ENCODE measurements at places on chromosomes 4 and X.

- DNase-seq = no peak
Observed at GRCh38 chr4:139866276-139866962, 200.8 kb downstream of the MGST2 start.

GRCh38 chr4:8370106-8370787 lies 70.3 kb downstream of the ACOX3 start:
- DNase-seq = no peak

DNA sequence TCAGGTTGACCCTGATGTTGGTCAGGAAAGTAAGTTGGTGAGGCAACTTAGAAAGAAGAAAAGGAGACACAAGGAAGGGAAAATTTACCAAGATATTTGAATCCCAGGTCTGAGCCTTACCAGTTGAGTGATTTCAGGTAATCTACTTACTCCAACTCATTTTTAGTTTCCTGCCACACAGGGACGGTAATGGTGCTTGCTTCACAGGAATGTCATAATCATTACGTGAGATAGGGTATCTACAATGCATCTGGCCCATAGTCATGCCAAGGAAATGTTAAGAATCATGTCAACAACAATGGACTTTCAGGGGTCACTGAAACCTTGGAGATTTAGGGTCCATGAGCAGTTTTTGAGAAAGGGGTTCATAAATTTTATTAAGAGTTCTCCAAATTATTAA lies 195.4 kb upstream of the HHIP start:
- DNase-seq = no peak

DNA sequence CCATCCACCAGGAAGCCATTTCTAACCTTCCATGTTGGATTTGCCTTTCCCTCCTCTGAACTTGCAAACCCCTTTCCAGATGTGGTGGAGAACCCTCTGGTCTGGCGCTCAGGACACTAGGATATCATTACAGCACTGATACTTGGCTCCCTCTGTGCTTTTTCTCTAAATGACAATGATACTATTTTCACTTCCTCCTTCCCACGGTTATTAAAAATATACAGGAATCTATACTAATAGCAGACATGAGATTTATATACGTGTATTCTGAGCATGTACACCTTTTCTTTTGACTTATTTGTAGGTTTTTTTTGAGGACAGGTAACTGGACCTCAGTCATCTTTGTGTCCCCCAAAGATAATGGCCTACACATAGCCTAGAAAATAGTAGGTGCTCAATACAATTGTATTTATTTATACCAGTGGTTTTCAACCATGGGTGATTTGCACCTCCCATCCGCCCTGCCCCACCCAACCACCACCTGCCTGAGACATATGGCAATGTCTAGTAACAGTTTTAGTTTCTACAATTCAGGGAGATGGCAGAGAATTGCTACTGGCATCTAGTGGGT lies 60.4 kb upstream of the PLAC8 start:
- DNase-seq = no peak

DNA sequence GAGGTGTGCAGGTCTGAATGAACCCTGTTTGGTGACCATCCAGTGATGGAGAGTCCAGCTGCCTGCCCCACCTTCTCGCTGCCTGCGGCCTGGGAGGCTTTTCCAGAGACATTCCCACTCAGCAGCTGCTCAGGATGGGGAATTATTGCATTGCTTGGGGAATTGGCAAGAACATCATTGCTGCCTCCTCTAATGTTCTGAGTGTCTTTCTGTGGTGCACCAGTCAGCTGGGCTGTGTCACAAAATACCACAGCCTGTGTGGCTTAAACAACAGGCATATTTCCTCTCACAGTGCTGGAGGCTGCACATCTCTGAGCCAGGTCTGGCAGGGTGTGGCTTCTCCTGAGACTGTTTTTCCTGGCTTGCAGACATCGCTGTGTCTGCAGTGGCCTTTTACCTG lies 86.8 kb upstream of the AFAP1 start:
- DNase-seq = no peak

GRCh38 chr4:14726877-14727361 lies 275.4 kb upstream of the CPEB2 start:
- no peak for DNase-seq

DNA sequence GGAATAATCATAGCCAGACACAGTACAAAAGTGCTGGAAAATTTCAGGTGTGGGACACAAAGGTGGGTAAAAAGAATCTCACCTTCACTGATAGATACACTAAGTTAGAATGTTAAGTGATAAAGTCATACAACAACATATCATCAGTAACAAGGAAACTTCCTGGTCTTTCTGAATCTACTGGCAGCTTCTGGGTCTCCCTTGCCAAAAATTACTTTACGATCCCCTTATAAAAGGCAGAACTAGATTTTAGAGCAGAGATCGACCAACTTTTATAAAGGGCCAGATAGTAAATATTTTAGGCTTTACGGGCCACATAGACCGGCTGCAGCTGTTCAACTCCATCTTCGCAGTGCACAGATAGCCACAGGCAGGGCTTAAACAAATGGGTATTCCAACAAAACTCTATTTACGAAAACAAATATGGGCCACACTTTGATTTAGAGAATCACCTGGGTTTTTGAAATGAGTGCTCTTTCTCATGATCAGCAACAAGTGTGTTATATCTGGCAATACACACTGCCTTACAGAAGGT lies 159.9 kb downstream of the AASDH start:
- DNase-seq = no peak

GRCh38 chr4:76697129-76697803 lies 200.7 kb downstream of the SOWAHB start:
- DNase-seq = no peak

DNA sequence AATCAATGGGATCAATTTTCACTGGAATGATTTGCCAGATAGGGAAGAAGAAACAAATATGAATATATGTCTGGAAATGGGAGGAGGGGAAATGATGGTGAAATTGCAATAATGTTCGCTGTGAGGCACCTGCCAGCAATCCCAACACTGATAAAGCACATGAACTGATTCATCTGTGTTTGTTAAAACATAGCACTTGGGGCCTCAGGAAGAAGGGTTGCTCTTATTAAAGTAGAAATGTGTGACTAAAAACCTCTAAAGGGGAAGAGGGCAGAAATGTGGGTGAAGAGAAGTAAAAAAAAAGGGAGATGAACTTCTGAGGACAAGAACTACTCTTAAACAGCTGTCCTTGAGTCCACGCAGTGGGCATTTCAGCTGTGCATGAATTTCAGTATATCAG lies 101.4 kb downstream of the C4orf51 start:
- no peak for DNase-seq

GRCh38 chr4:152161676-152162330 lies 374.1 kb downstream of the FBXW7 start:
- DNase-seq = no peak

DNA sequence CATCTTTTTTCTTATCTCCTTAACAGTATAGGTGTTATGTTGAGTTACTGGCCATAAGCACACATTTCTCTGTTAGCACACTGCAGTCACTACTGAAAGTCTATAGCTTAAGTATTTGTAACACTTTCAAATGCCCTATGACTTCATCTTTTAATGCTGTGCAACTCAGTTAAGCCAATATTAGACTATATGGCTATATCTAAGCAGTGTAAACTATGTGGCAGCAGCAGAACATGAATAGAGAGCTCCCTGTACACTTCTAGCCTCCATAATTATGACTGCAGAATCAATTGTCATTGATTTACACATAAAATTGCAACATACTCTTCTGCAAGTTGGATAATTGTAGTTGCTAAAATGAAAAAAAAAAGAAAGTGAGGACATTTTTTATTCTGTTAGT lies 250.3 kb downstream of the EPHA5 start:
- DNase-seq = no peak

DNA sequence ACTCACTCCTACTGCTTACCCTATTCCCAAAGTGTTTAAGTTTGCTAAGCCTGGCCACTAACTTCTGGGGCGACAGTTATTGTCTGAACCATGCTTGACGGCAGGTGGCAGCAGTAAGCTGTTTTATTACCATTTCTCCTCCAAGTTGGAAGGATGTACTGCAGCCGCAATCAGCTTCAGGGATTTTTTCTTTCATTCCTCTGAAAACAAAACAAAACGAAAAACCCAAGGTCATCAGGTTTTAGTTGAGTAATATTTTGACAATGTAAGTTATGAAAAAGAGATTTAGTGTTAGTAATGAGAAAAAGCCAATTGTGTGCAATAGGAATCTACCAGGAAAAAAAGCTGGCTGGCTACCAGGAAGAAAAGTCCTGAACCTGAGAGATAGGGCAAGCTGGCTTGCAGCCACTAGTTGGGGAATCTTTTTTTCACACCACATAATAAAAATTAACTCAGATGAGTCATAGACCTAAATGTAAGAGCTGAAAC lies 13.2 kb upstream of the RAB9B start:
- DNase-seq = peak; percentile 18

- no peak for DNase-seq
Observed at GRCh38 chr4:21192367-21192766, 492.1 kb downstream of the PACRGL start.

- no peak for DNase-seq
Observed at GRCh38 chr4:4730249-4730648, 129.2 kb upstream of the MSX1 start.

GRCh38 chrX:12951595-12951975 lies 23.3 kb upstream of the TMSB4X start:
- no peak for DNase-seq

GRCh38 chrX:98067611-98068010 lies 1183.9 kb downstream of the RPA4 start:
- no peak for DNase-seq

DNA sequence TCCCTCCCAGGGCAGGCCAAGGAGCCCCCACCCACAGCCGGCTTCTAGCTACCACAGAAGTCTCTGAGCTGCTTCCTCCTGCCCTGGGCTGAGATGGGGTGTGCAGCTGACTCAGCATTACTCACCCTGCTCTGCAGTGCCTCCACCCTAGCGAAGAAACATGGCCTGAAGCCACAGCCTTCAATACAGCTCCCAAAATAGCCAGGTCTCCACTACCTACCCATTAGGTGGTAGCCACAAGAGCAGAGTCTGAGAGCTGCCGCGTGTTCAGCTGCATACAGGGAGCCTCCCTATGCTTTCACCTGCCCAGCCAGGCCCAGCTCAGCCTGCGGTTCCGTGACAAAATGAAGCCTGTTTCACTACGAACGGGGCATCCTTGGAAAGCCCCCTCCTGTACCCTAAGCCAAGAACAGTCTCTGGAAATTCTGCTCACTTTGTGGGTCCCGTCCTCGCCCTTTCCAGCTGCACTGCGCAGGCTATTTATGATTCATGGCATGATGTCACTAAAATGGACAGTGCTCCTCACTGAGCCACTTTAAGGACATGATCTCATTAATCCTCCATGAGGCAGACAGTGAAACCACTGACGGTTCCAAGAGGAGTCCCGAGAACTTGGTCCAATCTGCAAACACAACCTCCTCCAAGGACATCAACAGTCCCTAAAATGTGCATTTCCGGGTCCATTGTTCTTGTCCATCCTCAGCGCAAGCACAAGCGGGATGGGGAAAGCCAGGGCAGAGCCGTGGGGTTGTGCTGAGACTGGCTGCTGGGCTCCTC lies 20.2 kb downstream of the WDR1 start:
- DNase-seq = peak; percentile 64

GRCh38 chr4:126800575-126801141 lies 832.1 kb upstream of the INTU start:
- DNase-seq = no peak

GRCh38 chrX:1466971-1467561 lies 14.4 kb upstream of the ASMTL start:
- no peak for DNase-seq

DNA sequence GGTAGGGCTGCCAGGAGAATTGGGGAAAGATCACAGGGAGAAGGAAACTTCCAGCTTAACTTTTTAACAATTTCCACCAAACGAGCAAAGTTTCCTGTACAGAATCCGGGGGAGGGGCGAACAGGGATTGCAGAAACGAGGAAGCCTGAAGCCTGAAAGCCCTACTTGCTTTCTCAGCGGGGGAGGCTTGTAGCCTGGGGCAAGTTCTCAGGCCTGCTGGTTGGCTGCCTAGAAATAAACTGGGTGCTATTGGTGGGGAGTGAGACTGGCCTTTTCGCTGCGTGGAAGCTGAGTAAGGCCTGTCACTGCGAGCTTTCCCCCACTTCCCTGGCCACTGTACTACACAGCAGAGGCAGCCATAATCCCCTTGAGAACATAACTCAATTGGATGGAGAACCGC lies 110.8 kb upstream of the ATP8A1 start:
- DNase-seq = no peak

DNA sequence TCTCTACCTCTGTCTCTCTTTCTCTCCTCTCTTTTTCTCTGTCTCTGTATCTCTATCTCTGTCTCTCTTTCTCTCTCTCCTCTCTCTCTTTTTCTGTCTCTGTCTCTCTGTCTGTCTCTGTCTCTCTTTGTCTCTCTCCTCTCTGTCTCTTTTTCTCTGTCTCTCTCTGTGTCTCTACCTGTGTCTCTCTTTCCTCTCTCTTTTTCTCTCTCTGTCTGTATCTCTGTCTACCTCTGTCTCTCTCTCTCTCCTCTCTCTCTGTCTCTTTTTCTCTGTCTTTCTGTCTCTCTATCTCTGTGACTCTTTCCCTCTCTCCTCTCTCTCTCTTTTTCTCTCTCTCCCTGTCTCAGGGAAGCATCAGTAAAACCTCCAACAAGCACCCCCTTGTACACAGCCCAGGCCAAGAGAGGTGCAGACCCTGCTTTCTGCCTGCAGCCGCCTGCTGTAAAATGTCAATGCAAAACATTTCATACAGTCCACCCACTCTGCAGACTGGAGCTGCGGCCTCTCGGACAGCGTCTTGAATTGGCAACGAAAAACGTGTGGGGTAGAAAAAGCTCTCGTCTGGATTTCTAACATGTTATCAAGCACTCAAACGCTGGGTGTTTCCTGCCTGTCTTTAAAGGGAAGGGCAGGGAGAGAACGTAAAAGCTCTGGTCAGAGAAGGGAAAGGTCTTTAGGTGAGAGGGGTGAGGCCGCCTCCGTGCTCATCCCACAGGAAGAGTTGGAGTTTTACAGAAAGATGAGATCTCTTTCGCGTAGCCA lies 3.7 kb upstream of the SHOX start:
- no peak for DNase-seq

DNA sequence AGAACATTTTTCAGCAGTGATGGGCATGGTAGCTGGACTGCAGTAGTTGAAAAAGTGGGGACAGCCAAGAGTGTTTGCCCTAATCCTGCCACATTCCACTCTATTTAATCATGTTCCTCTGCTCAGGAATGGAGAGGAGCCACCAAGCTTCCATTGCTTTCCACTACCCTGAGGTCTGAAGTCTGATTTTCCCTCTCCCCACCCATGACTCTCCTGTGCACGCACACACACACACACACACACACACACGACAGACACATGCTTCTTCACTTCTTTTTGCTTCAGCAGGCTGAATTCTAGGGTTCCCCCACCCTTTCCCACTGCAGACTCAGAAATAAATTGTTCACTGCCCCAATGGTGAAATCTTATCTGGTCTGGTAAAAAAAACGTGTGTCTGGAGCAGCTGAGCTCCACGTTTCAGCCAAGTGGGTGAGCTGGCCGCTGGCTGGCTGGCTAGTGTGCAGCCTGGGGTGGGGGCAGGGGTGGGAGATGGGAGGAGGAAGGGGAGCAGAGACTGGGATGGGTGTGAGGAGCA lies 142.7 kb upstream of the NALF2 start:
- no peak for DNase-seq
